AG08395 (cell line): ENCODE measurements at places on chromosomes 5 and 9.

GRCh38 chr5:65925044-65925600, 1.3 kb upstream of the ERBIN start:
- DNase-seq: peak; percentile 53

GRCh38 chr5:119750887-119751733, 121.8 kb downstream of the FAM170A start:
- no peak for DNase-seq

- DNase-seq: peak; percentile 14
Observed at GRCh38 chr5:124697933-124698591, 48.4 kb downstream of the ZNF608 start.

GRCh38 chr9:128361296-128361985, 9.7 kb upstream of the URM1 start:
- DNase-seq: no peak

GRCh38 chr9:89815903-89816573, 211.2 kb downstream of the GADD45G start:
- DNase-seq: no peak
